ENCODE measurements at places on chromosomes 12 and 14.

DNA sequence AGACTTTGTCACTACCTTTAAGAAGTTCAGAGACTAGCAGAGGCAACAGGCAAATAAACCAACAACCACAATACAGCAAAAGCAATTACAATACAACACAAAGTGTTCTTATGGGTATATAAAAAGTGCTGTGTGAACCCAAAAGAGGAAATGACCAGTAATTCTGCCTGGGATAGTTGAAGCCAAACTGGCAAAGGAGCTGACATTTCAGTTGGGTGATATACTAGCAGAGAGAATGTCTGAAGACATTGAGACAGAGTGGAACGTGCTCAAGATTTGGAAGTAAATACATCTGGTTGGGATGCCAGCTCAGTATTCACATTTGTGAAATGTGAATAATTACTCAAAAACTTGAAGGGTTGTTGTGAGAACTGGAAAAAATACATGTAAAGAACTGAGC lies 80.6 kb upstream of the GTF2A1 start:
- DNase-seq, result no peak

- no peak for DNase-seq
Observed at GRCh38 chr14:89507521-89507920, 90.5 kb upstream of the FOXN3 start.

GRCh38 chr12:65184858-65185229 lies 15.5 kb downstream of the LEMD3 start:
- DNase-seq, result no peak

GRCh38 chr14:90062822-90063539 lies 1.2 kb downstream of the KCNK13 start:
- no peak for DNase-seq

DNA sequence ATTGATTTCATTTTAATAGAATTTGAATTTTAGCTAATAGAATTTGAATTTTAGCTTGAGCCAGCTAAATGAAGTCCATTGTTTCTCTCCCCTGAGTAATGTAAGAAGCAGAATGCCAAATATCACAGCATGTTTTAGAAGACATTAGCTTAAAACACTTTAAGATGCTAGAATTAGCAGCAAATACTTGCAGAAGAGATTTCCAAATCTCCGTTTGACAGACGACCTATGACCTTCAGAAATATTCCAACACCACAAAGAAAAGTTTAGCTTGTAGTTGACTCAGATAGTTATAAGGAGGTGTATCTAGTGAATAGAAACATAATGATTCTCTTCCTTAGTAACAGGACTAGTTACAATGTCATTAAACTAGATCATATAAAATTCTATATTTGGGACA lies 51.7 kb upstream of the MYF6 start:
- DNase-seq, result no peak
